ENCODE measurements at places on chromosomes 1 and 21. TPM values are rescaled to one million over a fixed set of nuclear protein-coding genes. Genes with fewer than 3 reads are reported as not detected.

DNA sequence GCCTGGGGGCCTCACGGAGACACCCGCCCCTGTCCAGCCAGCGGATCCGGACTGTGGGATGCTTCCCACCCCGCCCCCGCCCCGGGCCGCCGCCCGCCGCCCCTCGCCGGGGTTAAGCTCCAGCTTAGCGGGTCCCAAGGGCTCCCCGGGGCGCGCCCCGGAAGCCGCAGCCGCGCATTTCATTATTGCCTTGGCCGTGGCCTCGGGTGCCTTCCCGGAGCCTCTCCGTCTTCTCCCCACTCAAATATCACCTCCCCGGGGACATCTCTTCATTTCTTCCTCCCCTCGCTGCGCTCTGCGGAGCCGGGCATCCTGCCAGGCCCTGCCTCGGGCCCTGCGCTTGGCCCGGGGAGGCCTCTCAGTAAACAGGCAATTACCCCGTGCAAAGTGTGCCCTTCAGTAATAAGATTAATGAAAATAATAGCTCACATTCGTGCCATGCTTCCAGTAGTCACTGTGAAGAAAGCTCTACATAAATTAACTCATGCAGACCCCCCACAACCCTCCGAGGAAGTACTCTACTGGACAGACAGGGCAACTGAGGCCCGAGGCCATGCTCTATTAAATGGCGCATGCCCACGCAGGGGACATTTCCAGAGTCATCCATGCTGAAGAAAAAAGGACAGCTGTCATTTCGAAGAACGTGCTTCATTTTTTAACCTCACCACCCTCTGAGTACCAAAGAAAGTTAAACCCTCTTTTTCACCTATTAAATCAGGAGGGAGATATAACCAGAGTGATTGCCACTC is 49.9 kb upstream of the LAPTM5 start:
- DNase-seq = peak; percentile 88
- H3K36me3 ChIP-seq = no peaks in the 10 kb centered on the region
- no peak overlapping the region for H3K27ac ChIP-seq
- H3K4me1 ChIP-seq = peaks cover 43% of the 10 kb centered on the region
- H3K4me3 ChIP-seq = no peak overlapping the region

DNA sequence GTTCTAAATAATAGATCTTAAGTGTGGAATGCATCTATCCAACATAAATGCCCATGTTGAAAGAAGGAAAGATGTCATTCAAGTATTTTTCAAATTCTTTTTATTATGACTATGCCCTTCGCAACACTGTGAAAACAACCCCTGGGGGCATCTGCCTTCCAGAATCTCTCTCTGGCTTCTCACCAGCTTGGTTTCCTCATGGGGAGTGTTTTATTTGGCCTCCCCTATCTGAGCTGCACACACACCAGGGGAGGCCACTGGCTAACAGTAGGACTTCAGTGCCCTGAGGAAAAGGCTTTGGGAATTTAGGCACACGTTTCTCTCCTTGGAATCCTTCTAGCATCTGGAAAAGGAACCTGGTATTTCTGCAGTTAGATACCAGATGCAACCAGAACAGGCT is 130.6 kb downstream of the EDEM3 start:
- H3K27ac ChIP-seq = no peak overlapping the region
- DNase-seq = no peak
- peaks cover 11% of the 10 kb centered on the region for H3K4me1 ChIP-seq
- H3K36me3 ChIP-seq = no peaks in the 10 kb centered on the region

DNA sequence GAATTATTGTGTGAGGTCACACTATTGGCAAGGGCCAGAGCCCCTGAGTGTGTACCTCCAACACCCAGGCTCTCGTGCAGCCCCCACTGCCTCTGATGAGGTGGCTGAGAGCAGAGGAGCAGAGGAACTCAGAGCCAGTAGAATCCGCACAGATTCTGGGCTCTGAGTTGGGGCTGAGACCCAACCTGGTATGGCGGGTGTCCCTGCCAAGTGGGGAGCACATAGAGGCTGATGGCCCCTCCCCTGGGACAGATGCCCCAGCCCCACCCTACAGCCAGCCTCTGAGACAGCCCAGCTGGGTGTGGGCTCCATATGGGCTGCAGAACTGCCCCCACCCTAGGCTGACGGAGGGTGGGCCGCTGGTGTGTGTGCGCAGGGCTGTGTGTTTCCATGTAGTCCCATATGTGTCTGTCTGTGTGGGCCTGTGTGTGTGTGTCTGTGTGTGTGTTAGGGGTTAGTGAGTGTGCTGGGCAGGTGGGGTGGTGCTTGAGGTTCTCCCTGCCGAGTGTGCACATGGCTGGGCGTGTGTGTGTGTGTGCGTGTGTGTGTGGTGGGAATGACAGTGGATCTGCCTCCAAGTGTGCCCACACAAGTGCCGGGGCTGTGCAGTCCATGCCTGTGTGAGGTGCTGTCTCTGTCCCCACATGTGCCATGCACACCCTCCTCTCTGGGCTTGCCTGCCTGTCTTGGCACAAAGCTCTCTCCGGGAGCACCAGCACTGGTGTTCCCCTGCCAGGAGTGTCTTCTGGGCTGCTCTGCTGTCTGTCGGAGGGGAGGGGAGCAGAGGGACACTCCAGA is 24.4 kb downstream of the FOXO6 start:
- peaks cover 11% of the 10 kb centered on the region for H3K4me1 ChIP-seq
- no peak overlapping the region for H3K27ac ChIP-seq
- no peak overlapping the region for H3K4me3 ChIP-seq
- no peak for DNase-seq

GRCh38 chr1:236754525-236755210 is 40.4 kb upstream of the MTR start:
- no peaks in the 10 kb centered on the region for H3K27me3 ChIP-seq
- DNase-seq = no peak
- no peak overlapping the region for H3K4me3 ChIP-seq
- no peaks in the 10 kb centered on the region for H3K36me3 ChIP-seq
- H3K4me1 ChIP-seq = no peaks in the 10 kb centered on the region

GRCh38 chr1:82366689-82367088 is 566.0 kb downstream of the ADGRL2 start:
- no peaks in the 10 kb centered on the region for H3K36me3 ChIP-seq
- H3K4me3 ChIP-seq = no peak overlapping the region
- no peak for DNase-seq
- no peak overlapping the region for H3K27ac ChIP-seq
- no peaks in the 10 kb centered on the region for H3K27me3 ChIP-seq

DNA sequence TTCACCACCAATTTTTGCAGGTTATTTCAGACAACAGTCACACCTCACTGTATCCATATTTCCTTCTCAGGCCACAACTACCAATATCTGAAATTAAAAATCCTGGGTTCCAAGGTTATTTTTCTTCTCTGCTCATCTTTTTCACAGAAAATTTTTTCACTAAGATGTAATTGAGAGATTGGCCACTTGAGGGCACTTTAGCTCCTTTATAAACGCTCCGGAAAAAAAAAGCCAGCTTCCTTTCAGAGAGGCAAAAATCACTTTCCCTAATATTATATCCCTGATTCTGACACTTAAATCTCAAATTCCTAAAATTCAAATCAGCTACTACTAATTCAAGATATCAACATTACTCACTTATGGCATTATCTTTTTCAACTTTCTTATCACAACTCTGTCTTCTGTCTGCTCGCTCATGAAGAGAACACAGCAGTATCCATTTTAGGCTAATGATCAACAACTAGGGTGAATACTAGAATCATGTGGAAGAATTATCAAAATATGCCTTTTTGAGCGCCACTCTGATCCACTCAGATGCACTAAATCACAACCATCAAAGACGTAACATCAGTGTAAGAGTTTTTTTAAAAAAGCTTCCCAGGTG is 101.4 kb upstream of the RGS1 start:
- peaks cover 9% of the 10 kb centered on the region for H3K27me3 ChIP-seq
- no peak for DNase-seq
- no peaks in the 10 kb centered on the region for H3K36me3 ChIP-seq

DNA sequence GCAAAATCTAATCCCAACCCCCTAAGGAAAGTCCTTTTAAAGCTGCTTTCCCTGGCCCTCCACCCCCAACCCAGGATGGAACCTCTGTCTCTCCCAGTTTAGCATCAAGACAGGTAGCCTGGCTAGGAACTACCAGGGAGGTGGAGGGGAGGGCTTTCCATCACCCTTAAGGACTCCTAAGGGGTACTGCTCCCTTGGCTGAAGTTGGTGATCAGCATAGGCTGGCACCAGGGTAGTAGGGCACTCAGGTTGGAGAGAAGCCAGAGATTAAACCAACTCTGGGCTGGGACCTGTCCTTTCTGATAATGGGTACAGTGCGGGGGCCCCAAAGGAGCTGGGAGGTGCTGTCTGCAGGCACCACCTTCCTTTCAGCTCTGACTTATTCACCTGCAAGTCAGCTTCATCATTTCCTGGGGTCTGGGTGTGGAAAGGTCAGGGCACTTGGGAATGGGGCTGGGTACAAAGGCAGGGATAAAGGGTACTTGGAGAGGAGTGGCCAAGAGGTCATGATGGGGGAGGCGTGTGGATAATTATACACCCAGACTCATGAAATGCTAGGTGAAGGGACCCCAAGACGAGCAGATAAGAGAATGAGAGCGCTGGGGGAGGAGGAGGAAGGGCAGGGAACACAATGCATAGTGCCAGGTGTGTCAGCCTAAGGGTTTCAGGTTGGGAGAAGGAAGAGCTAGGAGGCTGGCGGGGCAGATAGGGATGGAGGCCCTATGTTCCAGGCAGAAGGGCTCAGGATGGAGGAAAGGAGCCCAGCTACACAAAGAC is 1.2 kb downstream of the ARHGEF2 start:
- H3K4me3 ChIP-seq = peak overlapping the region; percentile 91
- H3K27ac ChIP-seq = peak overlapping the region; percentile 92
- no peak for DNase-seq
- no peaks in the 10 kb centered on the region for H3K36me3 ChIP-seq
- no peaks in the 10 kb centered on the region for H3K27me3 ChIP-seq

DNA sequence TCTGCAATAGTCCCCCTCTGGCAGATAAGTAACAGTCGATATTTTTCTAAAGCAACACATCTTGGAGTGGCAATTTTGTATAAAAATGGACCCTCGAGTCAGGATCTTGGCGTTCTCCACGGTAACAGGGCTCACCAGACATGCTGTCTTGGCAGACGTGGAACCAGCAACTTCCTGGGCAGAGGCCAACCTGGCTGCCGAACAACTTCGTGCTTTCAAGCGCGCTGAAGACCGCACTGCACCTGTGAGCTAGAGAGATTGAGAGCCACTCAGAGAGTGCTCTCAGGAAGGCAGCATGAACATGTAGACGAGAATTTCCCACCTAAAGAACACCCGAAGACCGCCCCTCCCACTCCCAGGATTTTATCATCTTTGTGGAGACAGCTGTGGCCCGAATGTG is 7.3 kb downstream of the C1orf174 start:
- H3K27ac ChIP-seq = no peak overlapping the region
- H3K4me3 ChIP-seq = no peak overlapping the region
- peaks cover 30% of the 10 kb centered on the region for H3K36me3 ChIP-seq

- peak overlapping the region; percentile 16 for H3K27ac ChIP-seq
- H3K4me1 ChIP-seq = peaks cover 9% of the 10 kb centered on the region
- no peaks in the 10 kb centered on the region for H3K36me3 ChIP-seq
These were observed 187.0 kb upstream of the USP24 start for GRCh38 chr1:55402142-55402541.

DNA sequence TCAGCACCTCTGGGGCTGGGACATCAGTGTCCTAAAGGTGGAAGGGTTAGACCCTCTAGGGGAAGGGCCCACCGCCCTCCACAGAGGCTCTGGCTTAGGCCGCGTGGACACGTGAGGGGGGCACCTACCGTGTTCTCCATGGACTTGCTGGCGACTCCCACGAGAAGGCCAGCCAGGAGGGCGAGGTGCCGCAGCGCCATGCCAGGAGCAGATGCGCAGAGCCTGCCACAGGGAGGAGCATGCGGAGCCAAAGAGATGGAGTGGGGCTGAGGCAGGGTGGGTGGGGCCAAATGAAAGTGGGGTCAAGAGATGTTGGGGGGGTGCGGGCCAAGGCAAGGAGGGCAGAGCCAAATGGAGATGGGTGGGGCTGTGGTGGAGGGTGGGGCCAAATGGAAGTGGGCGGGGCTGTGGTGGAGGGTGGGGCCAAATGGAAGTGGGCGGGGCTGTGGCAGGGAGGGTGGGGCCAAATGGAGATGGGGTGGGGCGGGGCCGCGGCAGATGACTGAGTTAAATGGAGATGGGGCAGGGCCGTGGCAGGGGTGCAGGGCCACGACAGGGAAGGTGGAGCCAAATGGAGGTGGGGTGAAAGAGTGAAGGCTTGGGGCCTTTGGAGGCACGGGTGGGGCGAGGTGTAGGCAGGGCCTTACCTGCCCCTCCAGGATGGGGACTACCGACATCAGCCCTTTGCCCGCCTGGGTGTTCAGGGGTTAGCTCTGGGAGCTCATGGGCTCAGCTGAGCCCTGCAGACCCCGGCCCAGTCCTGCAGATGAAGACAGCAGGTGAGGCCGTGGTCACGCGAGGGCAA is 17.4 kb upstream of the RNF223 start:
- H3K27me3 ChIP-seq = no peaks in the 10 kb centered on the region
- no peak overlapping the region for H3K4me3 ChIP-seq

- no peak overlapping the region for H3K27ac ChIP-seq
- H3K4me1 ChIP-seq = no peaks in the 10 kb centered on the region
- H3K36me3 ChIP-seq = no peaks in the 10 kb centered on the region
- DNase-seq = no peak
- no peaks in the 10 kb centered on the region for H3K27me3 ChIP-seq
These were observed 8.0 kb upstream of the DISP3 start for GRCh38 chr1:11470912-11471311.

STUM gene
- not detected for total RNA-seq

CD1E gene
- total RNA-seq = not detected

SPRR2G gene
- not detected for total RNA-seq

SPRR2A gene
- total RNA-seq = not detected

OPTC gene
- total RNA-seq = not detected
